ENCODE measurements at places on chromosomes 1 and 21.

DNA sequence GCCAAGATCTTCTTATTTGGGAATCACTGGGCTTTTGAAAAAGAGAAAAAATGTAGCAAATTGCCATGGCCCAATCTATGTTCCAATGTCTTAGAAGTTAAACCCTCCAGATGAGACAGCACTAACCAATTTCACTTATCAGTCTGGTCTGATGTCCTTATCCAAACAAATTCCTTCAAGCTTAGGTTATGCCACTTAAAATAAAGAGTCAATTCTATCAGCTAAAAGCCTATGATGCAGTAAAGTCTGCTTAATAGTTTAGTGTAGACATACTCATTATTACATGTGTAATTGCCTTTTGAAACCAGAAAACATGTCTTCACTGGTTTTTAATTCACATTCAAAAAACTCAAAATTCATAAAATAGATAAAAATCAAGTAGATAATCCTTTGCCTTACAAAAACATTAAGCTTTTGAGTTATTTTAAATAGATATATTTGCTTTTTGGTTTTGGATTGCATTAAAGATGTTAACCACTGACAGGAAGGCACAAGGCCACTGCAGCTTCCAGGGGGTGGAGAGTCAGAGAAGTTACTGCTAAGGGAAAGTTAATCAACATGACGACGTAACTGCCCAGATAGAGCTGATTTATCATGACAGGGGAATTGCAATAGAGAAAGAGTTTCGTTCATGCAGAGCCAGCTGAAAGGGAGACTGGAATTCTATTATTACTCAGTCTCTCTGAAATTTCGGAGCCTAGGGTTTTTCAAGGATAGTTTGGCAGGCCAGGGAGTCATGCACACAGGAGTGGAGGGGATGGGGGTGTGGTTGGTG, 106.1 kb downstream of the MAP3K21 start:
- DNase-seq, result no peak

GRCh38 chr1:81298266-81298665, 502.5 kb upstream of the ADGRL2 start:
- DNase-seq, result peak; percentile 2

GRCh38 chr1:56547473-56547872, 31.9 kb downstream of the PLPP3 start:
- DNase-seq, result no peak

GRCh38 chr1:116966791-116967190, 34.8 kb upstream of the CD101 start:
- no peak for DNase-seq

DNA sequence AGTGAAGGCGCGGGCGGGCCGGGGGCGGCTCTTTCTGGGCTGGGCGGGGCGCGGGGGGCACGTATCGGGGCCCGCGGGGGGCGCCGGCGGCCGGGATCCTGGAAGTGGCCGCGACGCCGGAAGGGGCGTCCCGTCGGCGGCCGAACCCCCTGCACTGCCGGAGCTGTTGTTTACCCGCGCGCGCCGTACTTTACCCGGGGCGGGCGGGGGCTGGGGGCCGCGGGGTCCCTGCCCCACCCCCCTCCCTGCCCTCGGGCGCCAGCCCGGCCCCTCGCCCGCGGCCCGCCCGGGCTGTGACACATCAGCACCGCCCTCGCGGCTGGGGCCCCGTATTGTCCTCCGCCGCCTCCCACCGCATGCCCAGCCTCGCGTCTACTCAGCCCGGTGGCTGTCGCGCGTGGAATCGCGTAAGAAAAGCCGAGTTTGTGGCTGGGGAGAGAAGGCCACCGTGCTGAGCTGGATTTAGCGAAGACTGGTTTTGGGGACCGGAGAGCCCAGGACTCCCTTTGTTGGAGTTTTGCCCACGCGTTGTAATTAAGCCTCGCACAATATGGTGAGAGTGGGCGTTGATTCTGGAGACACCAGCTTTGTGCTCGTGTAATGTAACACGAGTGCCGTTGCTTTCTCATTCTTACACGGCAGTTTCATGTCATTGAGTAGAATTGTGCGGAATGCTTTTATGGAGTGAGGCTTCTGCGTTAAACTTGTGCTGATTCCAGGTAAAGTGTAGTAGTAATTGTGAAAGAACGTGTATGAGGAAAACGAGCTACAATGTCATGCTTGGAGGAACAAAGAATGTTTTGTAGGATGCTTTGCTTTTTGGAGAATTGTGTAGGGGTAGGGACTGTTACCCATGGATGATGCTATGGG, 559 bp downstream of the BACH1 start:
- DNase-seq, result peak; percentile 43

GRCh38 chr1:36922593-36923426, 111.5 kb downstream of the GRIK3 start:
- DNase-seq, result no peak

GRCh38 chr1:64925594-64925993, 40.8 kb downstream of the JAK1 start:
- DNase-seq, result no peak

GRCh38 chr1:113811156-113811887, 954 bp downstream of the RSBN1 start:
- DNase-seq, result peak; percentile 4

DNA sequence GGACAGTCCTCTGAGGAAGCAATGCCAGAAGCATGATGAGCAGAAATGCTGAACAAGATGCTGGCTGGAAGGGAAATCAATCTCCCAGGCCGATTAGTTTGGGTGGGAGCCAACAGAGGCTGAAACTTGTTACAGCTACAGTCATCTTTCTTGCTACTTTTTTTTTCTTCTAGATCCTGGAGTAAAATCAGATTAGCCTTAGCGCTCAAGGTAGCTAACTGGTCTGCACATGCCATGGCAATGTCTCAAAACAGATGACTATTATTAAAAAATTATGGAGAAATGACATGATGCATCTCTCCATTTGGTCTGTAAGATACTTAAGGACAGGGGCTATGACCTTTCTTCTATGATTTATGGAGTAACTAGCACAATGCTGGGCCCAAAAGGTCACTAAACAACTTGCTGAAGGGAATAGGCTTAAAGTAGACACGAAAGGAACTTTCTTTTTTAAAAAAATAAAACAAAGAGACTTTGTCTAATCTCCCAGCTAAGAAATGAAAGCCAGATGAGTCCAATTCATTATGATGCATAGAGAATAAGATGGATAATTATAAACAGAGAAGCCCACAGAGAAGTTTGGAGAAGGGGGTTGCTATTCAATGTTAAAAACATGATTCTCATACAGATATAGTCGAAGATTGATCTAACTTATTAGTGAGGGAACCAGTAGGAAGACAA, 42.5 kb downstream of the UTP25 start:
- no peak for DNase-seq

GRCh38 chr21:37644636-37645035, 271.6 kb downstream of the KCNJ6 start:
- DNase-seq, result no peak

- peak; percentile 10 for DNase-seq
Observed at GRCh38 chr1:216562383-216562782, 139.1 kb upstream of the USH2A start.

- DNase-seq, result no peak
Observed at GRCh38 chr1:43505077-43505780, 25.5 kb upstream of the PTPRF start.

DNA sequence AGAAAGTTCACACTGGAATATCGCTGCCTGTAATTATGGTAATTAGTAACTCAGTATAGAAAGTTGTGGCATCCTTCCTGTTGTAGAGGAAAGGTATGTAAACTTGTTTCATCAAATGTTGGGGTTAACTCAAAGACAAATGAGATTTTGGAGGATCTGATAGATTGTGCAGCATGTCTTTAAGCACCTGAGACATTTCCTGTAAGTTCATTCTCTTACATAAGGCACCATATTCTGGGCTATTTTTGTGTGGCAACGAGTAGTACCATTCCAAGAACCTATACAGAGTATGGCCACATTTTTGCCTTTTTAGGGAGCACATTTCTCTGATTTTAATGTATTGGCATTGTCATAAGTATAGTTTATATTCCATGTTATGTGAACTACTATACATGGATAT, 88.8 kb downstream of the CDC14A start:
- DNase-seq, result no peak

DNA sequence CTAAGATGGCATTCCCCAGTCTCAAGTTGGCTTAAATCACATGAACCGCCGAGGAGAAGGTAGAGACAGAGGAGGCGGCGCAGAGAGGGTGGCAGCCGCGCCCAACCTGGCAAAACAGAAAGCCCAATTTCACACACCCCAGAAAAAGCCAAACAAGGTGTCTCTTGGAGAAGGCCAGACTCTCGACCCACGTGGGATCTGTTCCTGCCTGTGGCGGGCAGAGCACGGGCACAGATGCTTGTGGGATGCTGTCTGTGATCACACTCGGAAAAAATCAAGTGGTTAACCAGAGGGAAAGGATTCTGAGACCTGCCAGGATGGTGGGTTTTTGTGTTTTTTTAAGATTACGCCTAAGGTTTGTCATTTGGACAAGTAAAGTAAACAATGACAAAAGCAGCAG, 80.7 kb downstream of the MRPL37 start:
- DNase-seq, result peak; percentile 91

DNA sequence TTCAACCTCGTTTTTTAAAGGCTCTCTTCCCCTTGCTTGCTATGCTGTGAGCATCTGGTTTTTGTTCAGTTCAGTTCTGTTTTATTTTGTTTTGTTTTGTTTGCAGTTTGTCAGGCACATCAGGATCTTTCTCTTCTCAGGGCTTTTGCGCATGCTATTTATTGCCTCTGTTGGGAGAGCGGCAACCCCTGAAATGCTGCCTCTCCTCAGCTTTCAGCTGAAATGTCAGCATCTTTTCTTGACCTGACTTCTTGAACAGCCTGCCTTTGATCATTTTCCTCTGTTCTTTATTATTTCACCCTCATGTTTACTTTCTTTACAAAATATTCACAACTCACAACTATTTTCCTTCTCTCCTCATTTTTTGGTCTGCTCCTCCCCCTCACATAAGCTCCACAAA, 50.4 kb upstream of the RC3H1 start:
- no peak for DNase-seq

DNA sequence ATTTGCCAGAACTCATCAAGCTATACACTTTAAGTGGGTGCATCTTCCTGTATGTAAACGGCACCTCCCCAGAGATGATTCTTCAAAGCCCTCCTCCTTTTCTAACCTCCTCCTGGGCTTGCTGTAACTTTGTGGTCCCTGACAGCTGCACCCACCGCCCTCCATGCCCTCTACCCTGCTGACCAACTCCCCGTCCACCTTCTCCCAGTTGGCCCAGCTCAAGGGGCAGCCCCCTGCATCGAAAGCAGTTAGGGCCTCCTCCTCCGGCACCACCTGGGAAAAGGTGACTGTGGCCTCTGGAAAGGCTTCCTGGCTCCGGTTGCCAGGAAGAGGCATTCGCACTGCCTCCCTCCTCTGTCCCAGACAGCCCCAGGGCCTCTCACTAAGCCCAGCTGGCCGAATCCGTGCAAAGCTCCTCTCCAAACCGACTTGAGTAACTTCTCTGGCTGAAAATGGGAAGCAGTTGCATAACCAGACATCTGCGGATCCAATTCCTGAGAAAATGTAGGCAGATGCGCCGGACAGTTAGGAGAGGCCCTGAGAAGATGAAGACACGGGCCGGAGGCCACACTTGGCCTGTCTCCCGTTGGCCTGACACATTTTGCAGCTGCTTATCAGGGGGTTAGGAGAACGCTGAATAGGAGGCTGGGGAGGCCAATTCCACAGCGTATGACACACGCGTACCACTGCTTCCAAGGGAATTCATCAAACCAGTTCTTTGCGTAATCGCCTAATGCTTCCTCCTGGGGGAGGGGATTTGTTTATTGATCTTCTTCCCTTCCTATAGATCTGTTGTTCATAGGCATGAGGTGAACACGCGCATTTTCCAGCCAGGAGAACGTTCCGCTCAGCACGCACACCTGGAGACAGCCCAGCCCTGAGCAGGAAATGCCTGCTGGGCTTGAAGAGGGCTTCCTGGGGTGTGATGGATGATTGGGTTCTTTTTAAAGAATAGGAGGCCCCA, 48.7 kb upstream of the COL6A2 start:
- peak; percentile 46 for DNase-seq

- DNase-seq, result no peak
Observed at GRCh38 chr21:42905195-42905594, 12.1 kb downstream of the NDUFV3 start.

DNA sequence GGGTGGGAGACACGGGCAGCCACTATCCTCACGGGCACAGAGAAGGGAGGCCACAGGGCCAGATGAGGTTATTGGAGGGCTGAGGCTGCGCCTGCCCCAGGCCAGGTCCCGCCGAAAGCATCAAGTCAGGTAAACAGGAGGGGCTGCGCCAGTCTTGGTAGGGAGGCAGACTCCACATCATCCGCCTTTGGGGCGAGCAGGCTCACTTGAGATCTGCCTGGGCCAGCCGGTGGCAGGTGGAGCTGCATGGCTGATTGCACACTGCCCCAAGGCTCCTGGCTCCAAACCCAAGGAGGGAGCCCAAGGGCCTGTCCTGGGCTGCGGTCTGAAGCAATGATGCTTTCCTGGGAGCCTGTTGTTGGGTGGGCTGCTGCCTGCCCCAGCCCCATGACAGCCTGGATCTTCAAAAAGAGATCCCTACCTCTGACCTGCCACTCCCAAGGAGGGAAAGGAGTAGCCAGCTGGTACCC, 4.6 kb downstream of the SMIM1 start:
- no peak for DNase-seq

DNA sequence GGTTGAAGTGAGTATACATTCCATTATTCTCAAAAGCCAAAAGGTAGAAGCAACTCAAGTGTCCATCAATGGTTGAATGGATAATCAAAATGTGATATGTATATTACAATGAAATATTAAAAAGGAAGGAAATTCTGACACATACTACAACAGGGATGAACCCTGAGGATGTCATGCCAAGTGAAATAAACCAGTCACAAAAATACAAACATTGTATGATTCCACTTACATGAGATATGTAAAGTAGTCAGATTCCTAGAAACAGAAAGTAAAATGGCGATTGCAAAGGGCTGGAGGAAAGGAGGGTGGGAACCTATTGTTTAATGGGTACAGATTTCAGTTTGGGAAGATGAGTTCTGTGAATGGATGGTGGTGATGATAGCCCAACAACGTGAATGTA, 5.8 kb downstream of the SLC44A3 start:
- DNase-seq, result no peak
